Hematopoietic multipotent progenitor cell treated with erythropoietin and hydrocortisone succinate and interleukin-3 and kit ligand, for 15 days (in vitro differentiated cells): ENCODE measurements at places on chromosomes 1 and 21.

- no peak for DNase-seq
Measured at GRCh38 chr1:43065616-43066399, 106.3 kb downstream of the EBNA1BP2 start.

GRCh38 chr1:99599678-99600175, 46.2 kb upstream of the PALMD start:
- no peak for DNase-seq

- DNase-seq = no peak
Measured at GRCh38 chr1:174469687-174470086, 21.9 kb downstream of the GPR52 start.

GRCh38 chr1:229253151-229253974, 17.5 kb upstream of the RAB4A start:
- no peak for DNase-seq

GRCh38 chr1:58870298-58870676, 86.4 kb upstream of the JUN start:
- no peak for DNase-seq

- peak; percentile 58 for DNase-seq
Measured at GRCh38 chr1:222095606-222096475, 354.0 kb upstream of the DUSP10 start.
